CD4-positive, alpha-beta T cell (primary cell): ENCODE measurements at places on chromosomes 5 and 9.

DNA sequence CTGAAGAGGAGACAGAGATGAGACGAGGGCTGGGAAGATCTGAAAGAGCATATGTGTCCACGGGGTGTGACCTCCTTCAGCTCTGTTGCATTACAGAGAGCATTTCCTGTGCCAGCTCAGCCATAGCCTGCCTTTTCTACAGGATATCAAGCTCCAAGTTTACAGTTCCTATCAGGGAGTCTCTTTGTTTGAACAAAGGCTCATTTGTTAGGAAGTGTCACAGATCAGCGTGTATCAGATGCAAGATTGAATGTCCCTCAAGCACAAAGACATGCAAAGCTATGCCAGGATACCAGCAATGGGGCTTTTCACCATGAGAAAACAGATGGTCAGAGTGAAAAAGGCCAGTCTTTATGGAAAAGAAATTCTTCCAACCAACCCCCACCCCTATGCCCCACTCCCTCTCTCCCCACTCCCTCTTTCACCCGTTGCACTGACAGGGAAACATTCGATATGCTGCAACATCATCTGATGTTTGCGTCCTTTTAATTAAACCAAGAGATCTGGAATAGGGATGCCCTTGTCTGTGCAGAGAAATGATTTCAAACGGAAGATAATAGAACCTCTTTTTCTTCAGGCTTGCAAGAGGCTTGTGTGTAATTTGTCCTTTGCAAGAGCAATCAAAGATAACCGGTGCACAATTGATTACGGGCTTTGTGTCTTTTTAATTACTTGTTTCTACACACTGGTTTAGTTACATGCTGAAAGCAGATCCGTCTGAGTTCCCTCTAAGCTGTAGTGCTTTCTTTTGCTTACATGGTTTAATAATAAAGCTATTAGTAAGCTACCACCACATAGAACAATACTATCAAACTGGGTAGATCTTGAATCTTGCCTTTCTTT, 263.1 kb upstream of the RGMB start:
- DNase-seq, result no peak

GRCh38 chr5:134100283-134101091, 14.0 kb upstream of the TCF7 start:
- peak; percentile 80 for DNase-seq

GRCh38 chr9:71268871-71269635, 147.6 kb upstream of the TRPM3 start:
- no peak for DNase-seq

DNA sequence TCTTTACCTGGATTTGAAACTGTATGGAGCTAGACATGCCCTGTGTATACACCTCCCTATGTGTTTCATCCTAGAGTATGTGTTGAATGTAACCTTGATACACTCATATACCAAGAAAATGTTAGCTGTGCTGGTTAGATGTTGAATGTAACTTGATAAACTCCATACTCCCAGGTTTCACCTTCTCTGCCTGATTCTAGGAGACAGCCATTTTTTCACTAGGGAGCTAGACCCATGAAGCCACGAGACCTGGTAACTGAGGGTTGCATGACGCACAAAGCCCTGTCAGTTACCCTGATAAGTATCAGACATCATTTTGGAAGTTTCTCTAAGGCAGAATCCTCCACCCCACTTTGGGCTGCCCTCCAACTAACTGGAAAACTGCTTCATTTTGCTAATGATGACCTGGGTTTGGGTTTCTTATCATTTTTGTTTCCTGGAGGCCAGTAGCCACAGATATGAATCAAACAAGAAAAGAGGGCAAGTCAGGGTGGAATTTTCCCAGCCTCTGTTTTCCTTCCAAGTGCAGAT, 478.5 kb upstream of the KIF2A start:
- no peak for DNase-seq

- no peak for DNase-seq
These were observed 134.2 kb downstream of the SPATA31D1 start for GRCh38 chr9:82122731-82123130.

GRCh38 chr5:135028791-135029476, 5.1 kb downstream of the PITX1 start:
- DNase-seq, result no peak

DNA sequence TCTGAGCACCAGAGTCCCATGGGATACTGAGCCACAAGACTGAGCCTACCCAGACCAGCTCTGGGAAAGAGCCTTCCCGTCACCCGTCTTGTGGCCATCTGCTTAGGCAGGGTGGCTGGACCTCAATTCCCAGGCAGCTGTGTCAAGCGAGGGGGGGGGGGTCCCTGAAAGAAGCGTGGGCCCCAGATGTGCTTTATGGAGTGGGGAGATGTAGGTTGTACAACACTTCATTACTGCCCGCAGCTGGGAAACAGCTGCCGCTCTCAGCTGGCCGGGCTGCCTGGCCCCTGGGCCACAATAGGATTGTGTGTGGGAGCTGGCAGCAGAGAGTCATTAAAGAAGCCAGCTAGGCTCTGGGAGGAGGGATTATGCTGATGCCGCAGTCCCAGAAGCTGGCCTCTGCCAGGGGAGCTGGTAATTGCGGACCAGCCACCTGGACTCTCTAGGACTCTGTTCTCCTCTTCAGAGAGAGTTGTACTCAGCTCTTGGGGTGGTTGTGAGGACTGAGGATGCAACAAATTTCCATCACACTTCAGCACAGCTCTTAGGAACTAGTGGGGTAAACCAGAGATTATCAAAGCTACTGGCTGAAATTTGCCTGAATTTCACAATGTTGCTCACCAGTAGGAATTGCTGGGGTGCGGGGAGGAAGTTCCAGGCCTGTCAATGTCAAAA, 145.4 kb downstream of the GADD45G start:
- DNase-seq, result no peak

GRCh38 chr9:120441426-120442307, 138.3 kb downstream of the CDK5RAP2 start:
- no peak for DNase-seq

DNA sequence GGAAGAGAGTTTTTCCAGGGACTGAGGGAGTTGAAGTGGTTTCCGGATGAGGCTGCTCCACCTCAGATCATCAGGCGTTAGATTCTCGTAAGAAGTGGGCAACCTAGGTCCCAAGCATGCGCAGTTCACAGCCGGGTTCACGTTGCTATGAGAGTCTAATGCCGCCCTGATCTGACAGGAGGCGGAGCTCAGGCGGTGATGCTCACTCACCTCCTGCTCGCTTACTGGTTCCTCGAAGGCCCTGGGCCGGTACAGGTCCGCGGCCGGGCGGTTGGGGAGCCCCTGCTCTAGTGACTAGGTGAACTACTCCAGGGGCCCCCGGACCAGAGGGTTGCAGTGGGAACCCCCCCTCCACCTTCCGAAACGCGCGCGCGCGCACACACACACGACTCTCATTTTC, 997 bp upstream of the RNF130 start:
- no peak for DNase-seq

- DNase-seq, result no peak
These were observed 452.7 kb downstream of the BNC2 start for GRCh38 chr9:16417749-16418148.

DNA sequence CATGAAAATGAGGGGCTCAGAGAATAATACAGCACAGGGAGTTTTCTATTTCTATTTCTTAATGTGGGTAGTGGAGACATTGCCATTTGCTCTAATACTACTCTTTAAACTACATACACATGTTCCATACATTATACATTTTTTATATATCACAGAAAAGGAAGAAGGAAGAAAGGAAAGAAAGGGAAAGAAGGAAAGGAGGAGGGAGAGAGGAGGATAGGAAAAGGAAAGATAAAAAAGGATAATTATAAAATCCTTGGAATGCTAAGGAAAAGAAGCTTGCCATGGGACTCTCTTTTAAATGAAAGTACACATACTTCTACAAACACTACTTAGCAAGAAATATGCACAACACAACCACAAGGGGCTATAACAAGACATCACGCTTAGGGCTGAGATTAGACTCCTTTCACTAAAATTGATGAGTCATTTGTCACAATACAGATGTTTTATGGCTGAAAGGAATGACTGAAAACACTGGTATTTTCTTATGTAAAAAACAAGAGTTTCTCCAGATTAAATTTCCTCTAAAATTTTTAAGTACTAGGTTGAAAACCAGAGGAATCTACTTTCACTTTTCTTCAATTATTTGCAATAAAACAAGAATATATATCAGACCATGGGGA, 219.8 kb downstream of the ARL15 start:
- DNase-seq, result no peak

DNA sequence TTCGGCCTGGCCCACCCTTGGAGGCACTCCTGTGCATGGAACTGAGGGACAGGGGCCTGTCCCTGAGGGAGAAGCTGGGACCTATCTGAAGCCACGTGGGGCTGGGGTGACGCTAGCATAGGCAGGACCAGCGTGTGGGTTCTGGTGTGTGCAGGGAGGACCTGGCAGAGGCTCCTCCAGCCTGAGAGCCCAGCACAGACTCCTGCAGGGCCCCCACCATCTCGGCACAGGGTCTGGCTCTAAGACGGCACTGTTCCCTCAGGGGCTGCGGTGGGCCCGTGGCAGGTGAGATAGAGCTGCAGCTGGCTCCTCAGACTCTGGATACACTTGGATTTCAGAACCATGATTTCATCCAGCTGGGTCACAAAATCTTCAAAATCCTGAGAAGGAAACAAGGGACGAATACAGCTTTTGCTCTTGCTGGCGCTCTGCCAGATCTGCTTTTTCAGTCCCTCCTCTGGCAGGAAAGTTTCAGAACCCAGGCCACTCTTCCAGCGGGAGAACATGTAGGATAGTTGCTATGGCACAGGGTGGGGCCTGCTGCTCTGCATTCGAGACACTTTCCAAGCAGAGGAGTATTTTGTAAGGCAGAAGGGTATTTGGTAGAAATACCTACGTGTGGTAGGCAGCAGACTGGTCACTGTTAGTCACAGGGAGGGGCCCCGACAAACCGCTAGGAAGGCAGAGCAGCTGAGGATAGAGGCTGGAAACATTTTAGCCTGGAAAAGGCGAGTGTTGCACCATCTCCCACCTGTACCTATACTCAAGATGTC, 74.7 kb downstream of the KIF24 start:
- no peak for DNase-seq

- no peak for DNase-seq
These were observed 22.8 kb upstream of the RGMB start for GRCh38 chr5:98750693-98751092.

DNA sequence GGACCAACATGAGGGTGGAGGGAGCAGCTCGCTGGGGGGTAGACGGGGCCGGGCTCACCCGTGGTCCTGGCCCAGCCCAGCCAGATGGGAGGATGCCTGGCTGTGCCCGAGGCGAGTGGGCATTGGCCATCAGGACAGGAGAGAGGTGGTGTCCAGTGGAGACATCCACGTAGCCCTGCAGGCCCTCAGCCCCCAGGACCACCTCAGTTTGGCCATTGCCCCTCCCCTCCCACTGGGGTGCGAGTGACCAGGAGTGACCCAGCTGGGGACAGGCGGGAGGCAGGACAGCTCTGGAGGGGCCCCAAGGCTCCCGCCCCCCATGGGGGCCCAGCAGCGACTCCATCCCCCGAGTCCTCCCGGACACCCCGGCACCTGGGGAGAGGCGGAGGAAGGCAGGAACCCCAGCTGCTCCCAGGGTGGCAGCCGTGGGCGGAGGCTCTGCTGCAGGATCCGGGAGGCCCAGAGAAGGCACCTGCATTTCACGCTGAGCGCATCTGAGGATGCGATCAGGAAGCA, 8.3 kb downstream of the NOXA1 start:
- no peak for DNase-seq

GRCh38 chr5:143879646-143880045, 67.7 kb downstream of the HMHB1 start:
- DNase-seq, result no peak

- DNase-seq, result no peak
These were observed 56.0 kb downstream of the NIPAL4 start for GRCh38 chr5:157516006-157516405.

- DNase-seq, result no peak
These were observed 22.0 kb downstream of the PDGFRB start for GRCh38 chr5:150133581-150134197.

GRCh38 chr5:165304193-165304827, 1798.9 kb downstream of the MAT2B start:
- no peak for DNase-seq

DNA sequence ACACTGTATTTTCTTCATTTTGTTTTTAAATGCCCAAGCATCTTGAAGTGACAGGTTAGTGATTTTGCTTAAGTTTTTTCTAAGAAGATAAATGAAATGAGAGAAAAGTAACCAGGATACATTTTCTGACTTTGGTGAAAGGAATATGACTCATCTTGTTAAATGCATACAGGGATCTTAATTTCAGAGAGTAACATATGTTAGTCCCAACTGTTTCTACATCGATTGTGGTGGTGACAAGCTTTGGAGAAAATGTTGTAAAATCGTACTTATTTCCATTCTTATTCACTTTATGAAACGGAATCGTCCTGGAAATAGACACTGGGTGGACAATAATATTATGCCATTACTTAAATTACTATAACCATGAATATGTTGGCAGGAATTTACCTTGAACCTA, 107.5 kb downstream of the KCNN2 start:
- no peak for DNase-seq

- DNase-seq, result no peak
These were observed 266.6 kb upstream of the DAP start for GRCh38 chr5:11027660-11028059.

- no peak for DNase-seq
These were observed 31.6 kb downstream of the NUP188 start for GRCh38 chr9:128979111-128979510.

DNA sequence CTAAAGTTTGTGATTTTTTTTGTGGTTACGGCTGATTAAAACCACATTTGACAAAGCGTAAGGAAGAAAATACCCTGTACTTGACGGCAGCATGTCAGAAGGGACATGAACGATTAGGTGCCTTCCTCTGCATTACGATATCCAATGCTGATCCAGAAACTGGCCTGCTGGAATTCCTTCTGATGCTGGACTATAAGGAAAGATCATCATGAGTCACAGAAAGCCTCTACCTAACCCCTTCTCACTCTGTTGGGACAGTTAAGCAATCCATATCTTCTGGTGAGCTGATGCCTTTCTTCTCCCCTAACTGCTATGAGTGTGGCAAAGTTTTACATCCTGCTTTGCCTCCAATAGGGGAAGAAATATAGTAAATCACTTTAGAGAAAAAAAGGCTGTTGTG, 78.4 kb upstream of the PAPPA start:
- no peak for DNase-seq
